ENCODE measurements at places on chromosomes 4 and X.

GRCh38 chr4:1375761-1376322, 28.8 kb downstream of the UVSSA start:
- no peak for DNase-seq

GRCh38 chr4:88456670-88457306, at the start of gene HERC5:
Gene HERC5, plus strand, starts transcription at chr4:88457119. Its CDS starts 151 bp downstream, at chr4:88457270.
- DNase-seq = peak; percentile 69

DNA sequence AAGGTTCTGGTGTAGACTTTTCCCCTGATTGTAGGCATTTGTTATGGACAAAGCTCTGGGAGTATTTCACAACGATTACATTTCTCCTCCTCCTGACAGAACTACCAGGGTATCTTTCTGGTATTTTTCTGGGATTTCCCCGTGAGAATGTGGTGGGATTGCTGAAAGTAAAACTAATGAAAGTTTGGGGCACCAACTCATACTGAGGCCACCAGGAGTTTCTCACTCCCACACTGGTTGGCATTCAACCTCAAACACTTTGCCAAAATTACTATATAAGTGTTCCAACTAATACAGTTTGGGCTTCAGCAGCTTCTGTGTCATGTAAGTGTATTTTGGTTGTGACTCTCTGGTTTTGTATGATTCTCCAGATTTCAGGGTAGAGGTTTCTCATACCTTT, 855.1 kb downstream of the GLUD2 start:
- no peak for DNase-seq

GRCh38 chr4:108192935-108193334, 24.2 kb upstream of the LEF1 start:
- DNase-seq = no peak

- DNase-seq = no peak
Observed at GRCh38 chr4:104490770-104491480, 3.8 kb downstream of the CXXC4 start.

DNA sequence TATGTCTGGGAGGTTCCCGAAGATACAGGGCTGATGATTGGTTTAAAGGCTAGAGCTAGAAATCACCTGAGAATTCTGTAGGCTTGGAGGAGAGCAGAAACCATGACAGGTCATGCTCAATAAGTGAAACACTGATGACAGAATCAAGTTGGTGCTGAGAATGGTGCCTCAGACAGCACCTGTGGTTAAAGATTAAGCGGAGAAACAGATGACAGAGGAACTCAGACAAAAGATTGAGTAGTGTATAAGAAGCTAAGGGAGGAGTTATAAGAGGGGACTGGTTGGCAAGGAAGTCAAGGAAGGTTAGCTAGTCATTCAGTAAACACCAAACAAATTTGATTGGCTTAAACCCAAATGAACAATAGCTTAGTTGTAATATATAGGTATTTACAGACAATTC, 385.4 kb upstream of the CNKSR2 start:
- no peak for DNase-seq

GRCh38 chr4:77021614-77022089, 54.1 kb downstream of the CCNI start:
- DNase-seq = no peak
